ELR (cell line): ENCODE measurements at places on chromosomes 12 and 14.

DNA sequence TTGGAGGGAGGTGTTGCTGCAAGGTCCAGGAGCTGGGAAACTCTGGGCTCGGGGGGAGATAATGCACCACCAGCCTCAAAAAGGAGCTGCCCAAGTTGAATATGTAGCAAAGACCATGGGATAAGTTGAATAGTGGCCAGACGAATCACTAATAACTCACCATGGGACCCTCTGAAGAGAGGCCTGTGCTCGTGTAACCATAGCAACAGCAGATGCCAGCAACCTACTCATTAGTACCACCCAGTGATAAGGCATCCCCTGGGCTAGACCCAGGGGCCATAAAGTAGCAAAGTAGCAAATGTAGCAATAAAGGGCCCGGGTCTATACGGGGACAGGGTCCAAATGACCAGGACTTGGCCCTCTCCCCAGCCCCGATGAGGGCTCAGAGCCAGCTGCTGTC is 328.0 kb downstream of the DPF3 start:
- DNase-seq: no peak

GRCh38 chr14:54715239-54715638 is 148.3 kb downstream of the SAMD4A start:
- DNase-seq: peak; percentile 59

- peak; percentile 71 for DNase-seq
Observed at GRCh38 chr12:32586390-32586789, 92.7 kb upstream of the DNM1L start.

DNA sequence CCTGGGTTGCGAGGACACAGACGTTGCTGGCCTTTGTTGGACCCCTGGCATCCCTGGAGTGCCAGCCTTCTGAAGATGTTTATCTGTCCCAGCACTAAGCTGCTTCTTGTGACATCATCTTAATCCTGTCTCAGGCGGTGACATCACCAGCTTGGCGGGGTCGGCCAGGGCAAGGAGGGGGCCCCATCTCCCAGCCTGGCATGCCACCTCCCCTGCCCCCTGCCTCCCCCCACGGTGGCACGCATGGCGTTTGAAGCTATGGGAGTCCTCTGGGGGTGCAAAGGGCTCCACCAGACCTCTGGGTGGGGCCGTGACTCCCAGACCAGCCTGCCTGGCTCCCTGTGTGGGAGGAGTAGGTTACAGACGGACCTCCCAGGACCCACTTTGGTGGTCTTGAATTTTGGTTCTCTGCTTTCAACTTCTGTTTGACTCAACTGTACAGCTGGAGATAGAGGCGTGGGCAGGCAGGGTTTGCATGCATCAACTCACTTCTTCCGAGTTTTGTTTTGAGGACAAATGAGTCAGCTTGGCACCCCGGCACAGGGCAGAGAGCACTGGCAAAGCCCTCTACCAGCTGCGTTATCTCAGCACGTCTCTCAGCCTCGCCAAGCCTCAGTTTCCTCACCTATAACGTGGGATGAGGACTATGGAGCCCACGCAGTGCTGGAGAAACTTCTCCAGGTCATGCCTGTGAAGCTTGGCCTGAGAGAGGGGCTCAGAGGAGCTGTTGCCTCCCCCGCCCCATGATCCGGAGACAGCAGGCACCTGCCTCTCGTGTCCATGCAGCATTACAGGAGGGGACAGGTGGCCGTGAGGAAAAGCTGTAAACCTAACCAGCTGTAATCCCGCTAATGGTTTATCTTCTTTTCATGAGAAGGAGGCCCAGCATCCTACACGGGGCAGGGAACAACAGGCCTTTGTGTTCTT is 38.8 kb upstream of the EML1 start:
- DNase-seq: peak; percentile 49

DNA sequence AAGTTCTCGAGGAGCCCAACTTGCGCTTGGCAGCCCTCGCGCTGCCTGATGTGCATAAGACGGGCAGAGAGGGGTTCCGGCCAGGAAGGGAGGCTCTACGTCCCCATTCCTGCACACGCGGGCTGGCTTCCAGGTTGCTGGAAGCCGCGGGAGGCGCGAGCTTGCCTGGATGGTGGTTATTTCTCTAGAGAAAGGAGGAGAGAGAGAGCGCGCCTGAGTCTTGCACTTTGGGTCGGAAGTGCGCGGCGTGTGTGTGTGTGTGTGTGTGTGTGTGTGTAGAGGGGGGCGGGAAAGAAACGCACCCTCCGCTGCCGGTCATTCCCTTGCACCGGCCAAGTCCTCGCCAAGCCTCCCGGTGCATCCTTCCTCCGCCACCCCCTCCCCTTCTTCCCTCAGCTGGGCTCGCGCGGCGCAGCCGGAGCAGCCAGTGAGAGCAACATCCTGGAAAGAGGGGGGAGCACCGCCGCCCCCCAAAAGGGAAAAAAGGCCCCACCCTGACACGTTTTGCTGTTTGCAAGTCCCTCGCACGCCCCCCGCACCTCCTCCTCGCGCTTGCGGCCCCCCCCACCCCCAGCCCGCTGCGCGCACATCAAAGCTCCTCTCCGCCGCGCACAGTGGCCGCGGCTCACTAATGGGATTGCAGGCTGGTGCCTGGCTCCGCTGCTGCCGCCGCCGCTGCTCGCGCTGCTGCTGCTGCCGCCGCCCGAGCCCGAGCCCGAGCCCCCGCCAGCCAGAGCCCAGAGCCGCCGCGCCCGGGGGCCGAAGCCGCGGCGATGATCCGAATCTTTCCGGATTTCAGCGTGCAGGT is 4.4 kb upstream of the NPAS3 start:
- no peak for DNase-seq

- no peak for DNase-seq
Observed at GRCh38 chr12:50524621-50525020, 19.8 kb downstream of the DIP2B start.

- no peak for DNase-seq
Observed at GRCh38 chr12:53516758-53517455, 9.6 kb upstream of the NPFF start.

GRCh38 chr12:24943947-24944600 is 4.8 kb downstream of the BCAT1 start:
- DNase-seq: no peak

GRCh38 chr12:6198985-6199530 is 1.1 kb upstream of the CD9 start:
- no peak for DNase-seq

DNA sequence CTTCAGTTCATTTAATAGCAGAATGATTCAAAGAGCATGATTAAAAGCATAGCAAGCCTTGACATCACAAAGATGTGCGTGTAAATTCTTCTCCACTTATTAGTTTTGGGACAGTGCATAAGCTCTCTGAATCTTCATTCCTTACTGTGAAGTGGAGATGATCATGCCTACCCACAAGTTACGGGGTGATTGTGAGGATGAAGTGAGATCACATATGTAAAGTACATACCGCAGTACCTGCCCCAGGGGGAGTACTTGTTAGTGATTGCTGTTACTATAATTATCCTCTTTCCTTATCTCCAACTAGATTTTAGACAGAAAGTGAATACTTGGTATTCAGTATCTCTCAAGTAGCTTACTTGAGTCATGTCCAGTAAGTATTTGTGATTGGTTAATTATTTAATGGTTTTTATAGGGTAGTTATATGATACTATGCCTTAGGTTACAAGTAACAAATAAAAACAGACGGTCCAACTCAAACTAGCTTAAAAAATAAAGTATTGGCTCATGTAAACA is 6.0 kb downstream of the RAD9B start:
- no peak for DNase-seq

GRCh38 chr14:75825147-75825592 is 156.6 kb downstream of the TGFB3 start:
- DNase-seq: no peak

- DNase-seq: no peak
Observed at GRCh38 chr12:129862561-129863175, 41.2 kb downstream of the TMEM132D start.

DNA sequence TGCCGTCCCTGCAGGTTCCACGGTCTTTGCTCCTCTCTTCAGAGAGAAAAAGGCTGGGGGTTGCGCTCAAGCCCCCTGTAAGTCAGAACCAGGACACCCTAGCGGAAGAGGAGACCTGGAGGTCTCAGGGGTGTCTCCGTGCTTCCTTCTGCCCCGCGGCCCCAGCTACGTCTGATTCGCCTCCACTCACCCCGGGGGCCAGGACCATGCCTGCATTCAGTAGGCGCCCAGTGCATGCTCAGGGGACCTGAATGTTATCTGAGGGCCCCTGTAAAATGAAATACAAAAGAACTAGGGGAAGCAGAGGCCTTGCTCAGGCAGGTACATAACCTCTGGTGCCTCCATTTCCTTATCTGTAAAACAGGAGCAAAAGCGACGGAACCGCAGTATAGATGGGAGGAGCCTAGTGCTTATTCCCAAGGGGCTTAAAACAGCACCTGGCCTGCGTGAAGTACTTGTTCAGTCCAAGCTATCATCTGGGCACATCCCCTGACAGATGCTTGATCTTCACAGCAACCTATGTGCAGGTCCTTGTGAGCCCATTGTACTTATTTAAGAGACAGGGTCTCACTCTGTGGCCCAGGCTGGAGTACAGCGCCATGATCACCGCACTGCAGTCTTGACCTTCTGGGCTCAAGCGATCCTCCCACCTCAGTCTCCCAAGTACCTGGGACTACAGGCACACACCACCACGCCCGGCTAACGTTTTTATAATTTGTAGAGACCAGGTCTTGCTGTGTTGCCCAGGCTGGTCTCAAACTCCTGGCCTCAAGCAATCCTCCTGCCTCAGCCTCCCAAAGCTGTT is 110.3 kb upstream of the NCOR2 start:
- DNase-seq: no peak

- DNase-seq: peak; percentile 50
Observed at GRCh38 chr14:59020382-59020781, 168.1 kb upstream of the DAAM1 start.

DNA sequence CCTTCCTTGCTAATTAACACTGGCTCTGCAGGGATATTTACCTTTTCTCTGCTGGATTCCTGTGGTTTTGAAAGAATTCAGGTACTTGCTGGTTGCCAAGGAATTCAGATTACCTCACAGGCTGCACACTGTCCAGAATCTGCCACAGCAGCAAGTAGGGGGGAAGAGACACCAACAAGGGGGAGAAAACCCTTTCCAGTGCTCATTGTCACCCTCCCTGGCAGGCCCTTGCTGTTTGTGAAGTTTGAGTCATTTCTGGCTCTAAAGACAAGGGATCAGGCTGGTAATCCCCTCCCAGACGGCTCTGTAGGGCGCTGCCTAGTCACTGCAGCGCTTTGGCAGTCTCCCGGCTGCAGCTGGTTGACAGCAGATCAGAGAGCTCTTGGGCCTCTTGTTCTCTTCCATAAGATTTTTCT is 50.8 kb downstream of the TTLL5 start:
- DNase-seq: peak; percentile 76

DNA sequence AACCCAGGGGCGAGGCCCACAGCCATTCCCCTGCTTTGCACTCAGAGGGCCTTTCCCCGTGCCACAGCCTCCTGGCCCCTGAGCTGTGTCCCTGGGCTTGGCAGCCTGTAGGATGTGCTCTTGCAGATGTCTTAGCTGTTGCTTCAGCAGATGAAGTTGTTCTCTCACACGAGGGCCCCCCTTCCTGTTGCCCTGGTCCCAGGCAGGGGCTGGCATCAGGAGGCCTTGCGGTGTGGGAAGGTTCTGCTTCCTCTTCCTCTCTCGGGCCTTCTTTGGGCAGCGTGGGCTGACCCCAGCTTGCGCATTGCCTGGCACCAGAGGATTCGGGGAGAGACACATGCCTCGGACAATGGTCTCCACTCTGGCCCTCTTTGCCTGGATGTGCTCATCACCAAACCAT is 12.7 kb downstream of the PROX2 start:
- DNase-seq: no peak
